ENCODE measurements at places on chromosomes 4 and X.

DNA sequence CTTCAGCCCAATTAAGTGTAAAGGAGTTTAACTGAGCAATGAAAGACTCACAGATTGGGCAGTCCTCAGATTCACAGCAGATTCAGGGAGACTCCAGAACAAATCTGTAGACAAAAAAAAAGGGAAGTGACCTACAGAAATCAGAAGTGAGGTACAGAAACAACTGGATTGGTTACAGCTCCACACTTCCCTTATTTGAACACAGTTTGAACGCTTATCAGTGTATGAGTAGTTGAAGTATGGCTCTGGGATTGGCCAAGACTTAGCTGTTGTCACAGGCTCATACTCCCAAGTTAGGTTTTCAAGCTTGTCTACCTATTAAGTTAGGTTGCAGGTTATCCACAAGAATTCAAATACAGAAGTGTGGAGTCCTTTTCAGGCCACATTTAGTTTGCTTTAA, 112.4 kb upstream of the ELOVL6 start:
- no peak for DNase-seq

GRCh38 chrX:73785493-73785892, 222.5 kb downstream of the CHIC1 start:
- DNase-seq = no peak

DNA sequence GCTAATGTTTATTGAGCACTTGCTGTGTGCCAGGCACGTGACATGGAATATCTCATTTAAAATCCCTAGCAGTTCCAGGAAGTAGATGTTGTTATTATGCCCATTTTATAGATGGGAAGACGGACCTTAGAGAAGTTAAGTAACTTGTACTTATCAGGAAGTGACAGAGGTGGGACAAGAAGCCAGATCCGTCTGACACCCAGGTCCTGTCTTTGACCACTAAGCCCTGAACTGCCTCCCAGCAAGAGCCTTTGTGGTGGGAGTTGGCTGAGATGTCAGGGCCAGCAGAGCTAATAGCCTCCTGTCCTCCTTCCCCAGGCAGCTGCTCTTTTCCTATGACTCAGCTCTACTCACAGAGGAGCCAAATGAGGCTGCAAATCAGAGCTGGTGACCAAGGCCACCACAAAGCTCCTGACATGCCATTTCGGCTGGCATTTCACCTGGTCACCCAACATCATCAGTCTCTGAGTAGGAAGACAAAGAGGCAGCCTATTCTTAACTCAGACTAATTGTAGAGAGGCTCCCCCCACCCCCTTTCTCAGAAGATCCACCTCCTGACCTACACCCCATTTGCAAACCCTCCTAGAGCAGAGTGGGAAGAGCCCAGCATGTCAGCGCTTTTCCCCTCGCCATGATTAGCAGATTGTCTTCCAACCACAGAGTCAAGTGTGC, 175.1 kb upstream of the KIT start:
- DNase-seq = no peak

DNA sequence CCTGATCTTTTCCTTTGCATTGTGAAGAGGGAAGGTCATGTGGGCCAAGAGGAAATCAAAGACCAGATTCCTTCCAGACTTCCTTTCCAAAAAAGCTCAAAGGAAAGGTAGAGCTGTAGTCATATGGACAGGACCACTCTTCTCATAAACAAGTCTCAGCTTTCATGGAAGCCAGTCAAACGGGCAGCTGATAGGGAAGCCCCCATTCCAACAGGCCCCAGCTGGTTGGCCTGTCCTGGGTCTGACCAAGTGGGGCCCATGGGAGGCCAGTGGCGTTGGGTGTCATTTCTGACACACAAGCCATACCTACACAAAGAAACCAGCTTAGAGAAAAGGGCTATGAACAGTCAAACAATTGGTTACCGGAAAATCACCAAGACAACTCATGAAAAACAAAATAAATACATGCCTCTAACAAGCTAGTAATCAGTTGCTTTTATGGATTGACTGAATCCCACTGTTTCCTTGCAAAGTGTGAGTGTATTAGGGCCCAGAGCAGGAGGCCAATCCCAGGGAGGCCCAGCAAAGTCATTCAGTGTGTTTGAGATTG, 149.6 kb upstream of the MAMLD1 start:
- no peak for DNase-seq

- no peak for DNase-seq
Observed at GRCh38 chr4:6408263-6408662, 64.2 kb downstream of the PPP2R2C start.

DNA sequence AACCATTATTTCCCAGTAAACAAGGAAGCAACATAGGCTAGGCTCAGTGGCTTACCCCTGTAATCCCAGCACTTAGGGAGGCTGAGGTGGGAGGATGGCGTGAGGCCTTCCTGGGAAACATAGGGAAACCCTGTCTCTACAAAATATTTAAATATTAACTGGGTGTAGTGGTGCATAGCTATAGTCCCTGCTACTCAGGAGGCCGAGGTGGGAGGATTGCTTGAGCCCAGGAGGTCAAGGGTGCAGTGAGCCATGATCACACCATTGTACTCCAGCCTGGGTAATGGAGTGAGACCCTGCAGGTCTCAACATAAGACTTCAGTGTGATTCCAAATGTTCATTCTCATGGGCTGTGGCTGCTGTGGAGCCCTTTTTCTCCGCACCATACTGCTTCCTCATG, 34.9 kb downstream of the FHDC1 start:
- DNase-seq = no peak

DNA sequence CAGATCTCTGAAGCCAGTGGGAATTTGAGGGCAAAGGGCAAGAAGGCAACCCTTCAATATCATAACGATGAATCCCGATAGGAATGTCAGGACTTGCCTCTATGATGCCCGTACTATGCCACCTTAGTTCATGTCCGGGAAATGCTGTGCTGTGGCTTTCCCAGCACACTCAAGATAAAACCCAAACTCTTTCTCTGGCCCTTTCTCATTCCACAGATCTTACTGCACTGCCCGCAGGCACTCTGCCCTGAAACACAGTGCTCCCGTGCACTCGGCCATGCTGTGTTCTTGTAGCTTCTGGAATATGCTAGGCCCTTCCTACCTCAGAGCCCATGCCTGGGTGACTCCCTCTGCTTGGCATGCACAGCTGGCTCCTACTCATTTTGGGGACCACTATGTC, 26.3 kb downstream of the SORCS2 start:
- DNase-seq = no peak

DNA sequence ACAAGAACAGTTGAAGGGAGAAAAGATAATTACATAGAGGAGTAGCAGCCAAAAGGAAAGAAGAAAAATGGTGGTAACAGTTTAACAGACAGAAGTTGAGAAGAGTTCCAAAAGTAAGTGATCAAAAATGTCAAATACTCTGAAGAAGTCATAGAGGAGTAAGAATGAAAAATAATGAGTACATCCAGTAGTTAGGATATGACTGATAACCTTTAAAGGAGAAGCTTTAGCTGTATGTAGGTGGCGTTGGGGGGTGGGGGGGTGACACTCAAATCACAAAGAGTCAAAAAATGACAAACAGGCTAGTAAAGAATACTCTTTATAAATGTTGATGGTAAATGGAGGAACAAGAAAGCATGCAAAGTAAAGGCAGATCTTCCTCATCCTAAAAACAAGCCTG, 40.6 kb downstream of the RAB33A start:
- no peak for DNase-seq

DNA sequence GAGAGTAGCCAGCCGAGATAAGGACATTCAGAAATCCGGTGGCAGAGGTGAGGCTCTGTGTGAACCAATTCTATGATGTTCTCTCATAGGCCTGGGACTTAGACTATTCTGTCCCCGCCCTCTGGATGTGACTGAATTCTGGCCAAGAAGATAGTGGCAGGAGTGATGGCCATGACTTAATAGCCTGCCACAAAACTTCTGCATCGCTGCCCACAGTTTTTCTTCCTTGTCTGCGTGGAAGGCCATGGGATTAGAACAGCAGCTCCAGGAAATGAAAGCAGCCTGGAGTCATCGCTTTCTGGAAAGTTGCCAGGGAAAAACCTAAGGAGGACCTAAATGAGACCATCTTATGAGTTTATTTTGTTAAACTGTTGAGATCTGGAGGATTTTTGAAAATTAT, 134.7 kb downstream of the F11 start:
- no peak for DNase-seq

- DNase-seq = peak; percentile 42
Observed at GRCh38 chrX:30570505-30570904, 7.1 kb downstream of the TASL start.

DNA sequence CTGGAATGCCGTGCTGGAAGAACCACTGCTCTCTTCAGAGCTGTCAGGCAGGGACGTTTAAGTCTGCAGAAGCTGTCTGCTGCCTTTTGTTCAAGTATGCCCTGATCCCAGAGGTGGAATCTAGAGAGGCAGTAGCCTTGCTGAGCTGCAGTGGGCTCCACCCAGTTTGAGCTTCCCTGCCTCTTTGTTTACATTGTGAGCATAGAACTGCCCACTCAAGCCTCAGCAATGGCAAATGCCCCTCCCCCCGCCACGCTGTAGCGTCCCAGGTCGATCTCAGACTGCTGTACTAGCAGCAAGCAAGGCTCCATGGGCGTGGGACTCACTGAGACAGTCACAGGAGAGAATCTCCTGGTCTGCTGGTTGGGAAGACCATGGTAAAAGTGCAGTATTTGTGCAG, 34.8 kb upstream of the MUC7 start:
- no peak for DNase-seq

DNA sequence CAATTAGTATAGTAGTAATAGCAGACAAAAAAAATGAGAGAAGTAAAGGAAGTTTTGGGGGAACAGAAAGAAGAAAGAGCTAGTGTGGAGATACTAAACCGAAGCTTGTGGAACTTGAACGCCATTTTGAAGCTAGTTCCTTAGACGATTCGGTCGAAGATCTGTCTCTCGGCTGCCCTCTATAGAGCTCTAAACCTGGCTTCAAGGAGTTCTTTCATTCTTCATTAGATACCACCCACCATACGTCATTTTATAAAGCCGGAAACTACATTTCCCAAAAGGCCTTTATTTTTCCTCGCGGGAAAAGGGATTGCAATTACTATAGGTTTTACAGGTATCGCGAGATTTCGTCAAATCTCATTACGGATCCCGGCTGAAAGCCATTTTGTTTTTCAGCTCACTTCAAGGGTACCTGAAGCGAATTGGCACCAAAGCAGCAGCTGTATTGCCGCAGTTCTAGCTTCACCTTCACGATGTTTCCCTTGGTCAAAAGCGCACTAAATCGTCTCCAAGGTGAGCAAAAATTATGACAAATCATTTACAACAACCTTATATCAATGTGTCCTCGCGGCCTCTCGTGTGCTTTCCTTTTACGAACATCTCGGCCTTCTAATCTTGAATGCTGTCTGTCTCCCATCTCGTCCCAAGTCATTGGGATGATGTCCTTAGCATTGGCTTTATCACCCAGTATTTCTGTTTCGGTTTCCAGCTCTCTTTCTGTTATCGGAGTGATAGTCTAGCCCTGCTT, at the start of gene COX7B:
COX7B (plus strand) TSS at position 388 of the 748 bp plus-strand sequence; CDS start at position 474, 86 bp downstream.
- peak; percentile 85 for DNase-seq

DNA sequence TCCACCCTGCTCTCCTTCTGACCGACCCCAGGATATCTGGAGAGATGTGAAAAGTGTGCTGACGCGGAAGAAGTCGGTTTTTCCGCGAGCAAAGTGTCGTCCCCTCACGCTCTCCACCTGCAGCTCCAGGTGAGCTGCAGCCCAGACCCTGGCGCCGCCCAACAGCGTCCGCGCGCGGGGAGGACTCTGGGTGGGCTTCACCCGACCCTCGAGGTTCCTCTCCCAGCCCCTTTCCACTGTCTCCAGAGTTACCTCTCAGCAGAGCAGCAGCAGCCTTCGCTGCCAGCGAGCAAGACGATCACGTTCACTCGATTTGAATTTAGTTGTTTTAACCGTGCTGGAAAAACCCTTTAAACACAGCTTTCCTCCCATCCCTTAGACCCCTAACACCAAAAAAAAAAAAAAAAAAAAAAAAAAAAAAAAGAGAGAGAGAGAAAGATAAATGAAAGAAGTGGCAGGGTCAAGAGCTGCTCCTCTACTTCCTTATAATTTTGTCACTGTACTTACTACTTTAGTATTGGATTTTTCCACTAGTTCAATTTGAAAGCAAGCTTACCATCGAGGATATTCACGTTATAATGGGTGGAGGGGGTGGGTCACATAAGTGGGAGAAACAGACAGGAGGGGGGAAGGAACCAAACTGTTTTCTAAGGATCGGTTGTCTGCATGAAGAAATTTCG, 758 bp upstream of the NR3C2 start:
- no peak for DNase-seq

DNA sequence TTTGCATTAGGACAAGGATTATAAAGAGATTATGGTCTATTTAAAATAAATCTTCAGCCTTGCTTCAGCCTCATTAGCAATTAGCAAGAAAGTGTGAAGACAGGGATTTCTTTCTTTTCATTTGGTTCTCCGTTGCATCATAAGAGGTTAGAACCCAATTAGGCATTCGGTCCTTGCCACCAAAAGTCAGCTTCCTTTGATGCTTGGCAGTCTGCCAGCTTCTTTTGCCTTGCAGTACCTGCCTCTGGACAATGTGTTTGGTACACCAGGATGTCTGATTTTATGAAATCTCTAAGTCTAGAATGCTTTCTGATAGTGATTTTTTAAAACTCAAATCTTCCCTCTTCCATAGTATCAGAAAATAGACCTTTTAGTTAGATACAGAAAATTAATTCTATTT, 12.4 kb downstream of the SMIM20 start:
- DNase-seq = no peak

GRCh38 chr4:143054971-143055370, 129.7 kb upstream of the USP38 start:
- DNase-seq = no peak

DNA sequence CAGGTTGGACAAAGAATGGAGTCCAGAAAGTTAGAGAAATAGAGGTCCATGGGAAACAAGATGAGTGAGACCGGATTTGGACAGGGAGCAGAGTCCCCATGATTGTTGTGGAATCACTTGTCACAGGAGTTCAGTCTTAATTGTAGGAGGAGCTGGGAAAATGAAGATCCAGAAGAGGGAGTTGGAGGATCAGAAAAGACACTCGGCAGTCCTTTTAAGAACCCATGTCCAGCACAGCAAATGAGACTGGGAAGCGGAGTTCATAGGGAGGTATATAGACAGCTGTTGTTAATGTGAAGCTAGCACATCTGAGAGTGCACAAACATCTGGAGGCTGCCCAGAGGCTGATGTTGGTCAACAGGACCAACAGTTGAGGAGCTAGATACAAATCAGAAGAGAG, 111.4 kb upstream of the RXFP1 start:
- DNase-seq = no peak

DNA sequence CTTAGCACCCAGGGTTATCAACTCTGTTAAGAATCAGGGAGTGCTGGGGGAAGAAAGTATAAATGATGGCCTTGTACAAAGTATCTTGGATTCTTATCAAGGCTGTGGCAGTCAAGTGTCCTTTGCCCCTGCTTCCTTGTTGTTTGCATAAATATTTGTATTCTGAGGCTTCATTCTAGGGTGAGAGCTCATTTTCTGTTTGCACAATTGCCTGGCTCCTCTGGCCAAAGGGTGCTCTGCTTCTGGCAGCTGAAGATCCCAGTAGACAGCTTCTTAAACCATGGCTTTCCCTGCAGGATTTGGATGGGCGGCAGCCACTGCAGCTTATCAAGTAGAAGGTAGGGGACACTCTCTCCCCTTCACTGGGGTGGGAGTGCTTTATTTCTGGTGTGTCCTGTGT, at the start of gene GBA3:
GBA3 (plus strand) TSS at position 202 of the 400 bp plus-strand sequence.
- no peak for DNase-seq

Measured in CD4-positive, alpha-beta T cell treated with Interleukin-4 for 1 hour (primary cell).